ENCODE measurements at places on chromosomes 7 and 10. TPM values are rescaled to one million over a fixed set of nuclear protein-coding genes. Genes with fewer than 3 reads are reported as not detected.

The ARHGAP19 gene
- total RNA-seq, result 12.9 TPM

The EIF3B gene
- 238 TPM for total RNA-seq

The COL26A1 gene
- not detected for total RNA-seq

The CNTNAP2 gene
- total RNA-seq, result not detected

The MCM10 gene
- 9.6 TPM for total RNA-seq

The ACHE gene
- not detected for total RNA-seq

The MEIG1 gene
- 0.73 TPM for total RNA-seq

The SHOC2 gene
- 36.0 TPM for total RNA-seq

The TMEM140 gene
- 3.9 TPM for total RNA-seq

The BTBD16 gene
- not detected for total RNA-seq

The HABP2 gene
- total RNA-seq, result not detected

The AGAP6 gene
- total RNA-seq, result 3.7 TPM

The ADCK2 gene
- total RNA-seq, result 25.7 TPM

The EBLN1 gene
- total RNA-seq, result not detected

The CUZD1 gene
- 0.59 TPM for total RNA-seq

The FKBP9 gene
- total RNA-seq, result 159 TPM

The TRPV5 gene
- not detected for total RNA-seq

The SLC26A5 gene
- not detected for total RNA-seq

The SORBS1 gene
- 0.20 TPM for total RNA-seq

The DBNL gene
- 77.2 TPM for total RNA-seq

The PCGF6 gene
- total RNA-seq, result 14.9 TPM

The DMBT1 gene
- under 0.01 TPM for total RNA-seq

The CUX1 gene
- total RNA-seq, result 18.4 TPM

The CALHM1 gene
- not detected for total RNA-seq

The OIT3 gene
- total RNA-seq, result not detected

The CPN1 gene
- not detected for total RNA-seq

The MICALL2 gene
- 19.1 TPM for total RNA-seq

The CALHM3 gene
- total RNA-seq, result 0.39 TPM

The DOCK4 gene
- total RNA-seq, result 8.1 TPM

The EPHB4 gene
- total RNA-seq, result 28.7 TPM

The GDI2 gene
- 575 TPM for total RNA-seq

The ITGA8 gene
- total RNA-seq, result not detected

The UCMA gene
- total RNA-seq, result not detected

All from subcutaneous preadipocyte (primary cell).